ENCODE measurements at places on chromosomes 7 and 10. TPM values are rescaled to one million over a fixed set of nuclear protein-coding genes. Genes with fewer than 3 reads are reported as not detected.
A peak's percentile ranks its signal among the peaks of the same experiment; 100 is the strongest.

The CYP3A4 gene
- total RNA-seq: 0.33 TPM

The BAIAP2L1 gene
- 37.5 TPM for total RNA-seq

The JAKMIP3 gene
- total RNA-seq: 1.7 TPM

- no peak for DNase-seq
- no peaks in the 10 kb centered on the region for H3K36me3 ChIP-seq
- H3K4me3 ChIP-seq: no peak overlapping the region
- no peaks in the 10 kb centered on the region for H3K27me3 ChIP-seq
- H3K4me1 ChIP-seq: no peaks in the 10 kb centered on the region
Measured at GRCh38 chr10:5964736-5965135, 12.6 kb downstream of the IL15RA start.

DNA sequence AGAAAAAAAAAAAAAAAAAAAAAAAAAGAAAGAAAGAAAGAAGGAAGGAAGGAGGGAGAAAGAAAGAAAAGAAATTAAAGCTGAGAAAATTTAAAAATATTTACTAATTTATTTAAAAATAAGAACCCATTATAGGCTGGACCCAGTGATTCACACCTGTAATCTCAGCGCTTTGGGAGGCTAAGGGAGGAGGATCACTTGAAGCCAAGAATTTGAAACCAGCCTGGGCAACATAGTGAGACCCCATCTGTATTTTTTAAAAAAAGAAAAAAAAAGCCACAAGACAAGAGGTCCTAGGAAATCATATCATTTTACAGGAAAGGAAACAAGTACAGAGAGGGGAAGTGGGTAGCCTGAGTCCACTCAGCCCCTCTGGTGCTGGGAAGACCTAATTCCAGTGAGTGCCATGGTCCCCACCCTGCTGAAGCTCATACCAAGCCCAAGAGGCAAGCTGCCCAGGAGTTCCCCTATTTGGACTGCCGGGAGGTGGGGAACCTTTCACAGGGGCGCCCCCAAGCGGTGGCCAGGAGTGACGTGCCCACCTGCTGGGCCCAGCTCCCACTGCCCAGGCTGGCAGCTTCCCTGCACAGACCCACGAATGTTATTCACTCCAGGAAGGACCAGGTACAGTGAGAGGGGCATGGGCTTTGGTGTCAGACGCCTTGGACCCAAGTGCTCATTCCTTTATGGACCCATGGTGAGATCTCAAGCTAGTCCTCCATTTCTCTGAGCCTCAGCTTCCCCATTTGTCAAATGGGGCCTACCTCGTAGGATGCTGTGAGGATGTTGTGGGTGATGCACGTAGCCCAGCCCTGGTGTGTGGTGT lies 133.6 kb downstream of the ZMIZ1 start:
- H3K36me3 ChIP-seq: peaks cover 2% of the 10 kb centered on the region
- no peak overlapping the region for H3K27ac ChIP-seq
- no peaks in the 10 kb centered on the region for H3K27me3 ChIP-seq
- peak; percentile 73 for DNase-seq

DNA sequence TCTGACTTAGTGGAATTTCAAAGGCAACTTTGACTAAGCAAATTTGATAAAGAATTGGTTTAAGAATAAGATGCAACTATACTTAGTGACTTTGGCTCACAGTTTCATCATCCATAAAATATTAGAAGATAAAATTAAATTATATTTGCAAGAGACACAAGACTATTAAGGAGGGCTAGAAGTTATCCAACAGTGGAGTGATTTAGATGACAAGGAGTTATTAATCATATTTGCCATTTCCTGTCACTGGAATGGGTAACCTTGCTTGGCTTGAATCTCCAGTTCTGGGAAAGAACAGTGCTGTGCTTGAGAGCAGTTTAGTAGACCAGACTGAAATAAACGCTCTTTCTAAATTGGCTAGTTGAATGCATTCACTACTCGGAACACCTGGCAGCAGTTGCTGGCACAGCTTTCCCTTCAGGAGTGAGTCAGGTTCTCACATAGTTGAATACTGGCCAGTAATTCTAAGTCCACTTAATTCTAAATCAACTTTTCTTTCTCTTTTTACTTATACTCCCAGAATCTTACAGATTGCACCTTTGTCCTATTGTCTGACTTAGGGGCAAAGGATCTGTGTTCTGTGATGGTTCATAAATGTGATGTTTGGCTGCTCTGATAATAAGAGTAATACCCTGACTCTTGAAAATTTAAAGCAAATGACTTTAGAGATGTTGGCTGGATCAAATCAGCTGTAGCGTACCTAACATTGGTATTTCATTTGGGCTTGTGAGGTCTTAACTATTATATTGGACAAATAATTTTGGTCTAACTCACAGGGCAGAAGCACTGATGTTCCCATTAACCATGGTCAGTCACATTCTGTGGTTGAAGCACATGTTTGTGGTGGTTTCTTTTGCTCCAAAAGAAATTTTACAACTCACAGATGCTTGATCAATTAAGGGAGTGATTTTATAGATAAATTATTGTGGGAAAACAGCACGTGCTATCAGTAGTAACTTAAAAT lies 16.6 kb downstream of the STMP1 start:
- H3K4me1 ChIP-seq: peaks cover 6% of the 10 kb centered on the region
- H3K36me3 ChIP-seq: peaks cover 11% of the 10 kb centered on the region
- DNase-seq: no peak
- no peak overlapping the region for H3K27ac ChIP-seq
- no peaks in the 10 kb centered on the region for H3K27me3 ChIP-seq
- H3K4me3 ChIP-seq: no peak overlapping the region

DNA sequence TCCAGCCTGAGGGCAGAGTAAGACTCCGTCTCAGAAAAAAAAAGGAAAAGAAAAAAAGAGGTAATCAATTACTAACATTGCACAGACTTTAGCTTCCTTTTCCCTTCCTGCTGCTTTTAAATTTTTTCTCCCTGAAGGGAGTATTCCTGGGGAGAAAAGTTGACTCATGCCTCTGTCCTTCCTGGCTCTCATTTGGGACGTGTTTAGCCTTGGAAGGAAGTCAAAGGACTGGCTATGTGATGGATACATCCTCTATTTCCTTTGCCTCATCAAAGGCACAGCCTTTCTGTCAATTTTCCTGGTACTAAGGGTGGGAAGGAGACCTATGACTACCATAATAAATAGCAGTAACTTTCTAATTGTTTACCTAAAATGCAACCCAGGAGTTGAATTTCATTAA lies 77.6 kb downstream of the ITGA8 start:
- H3K27ac ChIP-seq: no peak overlapping the region
- no peaks in the 10 kb centered on the region for H3K27me3 ChIP-seq
- DNase-seq: no peak
- no peak overlapping the region for H3K4me3 ChIP-seq
- no peaks in the 10 kb centered on the region for H3K36me3 ChIP-seq
- no peaks in the 10 kb centered on the region for H3K4me1 ChIP-seq

GRCh38 chr7:101235050-101235449 lies 2.6 kb downstream of the CLDN15 start:
- H3K27ac ChIP-seq: peak overlapping the region; percentile 83
- no peak overlapping the region for H3K4me3 ChIP-seq
- peak; percentile 55 for DNase-seq
- H3K4me1 ChIP-seq: peaks cover 39% of the 10 kb centered on the region
- no peaks in the 10 kb centered on the region for H3K36me3 ChIP-seq
- no peaks in the 10 kb centered on the region for H3K27me3 ChIP-seq

DNA sequence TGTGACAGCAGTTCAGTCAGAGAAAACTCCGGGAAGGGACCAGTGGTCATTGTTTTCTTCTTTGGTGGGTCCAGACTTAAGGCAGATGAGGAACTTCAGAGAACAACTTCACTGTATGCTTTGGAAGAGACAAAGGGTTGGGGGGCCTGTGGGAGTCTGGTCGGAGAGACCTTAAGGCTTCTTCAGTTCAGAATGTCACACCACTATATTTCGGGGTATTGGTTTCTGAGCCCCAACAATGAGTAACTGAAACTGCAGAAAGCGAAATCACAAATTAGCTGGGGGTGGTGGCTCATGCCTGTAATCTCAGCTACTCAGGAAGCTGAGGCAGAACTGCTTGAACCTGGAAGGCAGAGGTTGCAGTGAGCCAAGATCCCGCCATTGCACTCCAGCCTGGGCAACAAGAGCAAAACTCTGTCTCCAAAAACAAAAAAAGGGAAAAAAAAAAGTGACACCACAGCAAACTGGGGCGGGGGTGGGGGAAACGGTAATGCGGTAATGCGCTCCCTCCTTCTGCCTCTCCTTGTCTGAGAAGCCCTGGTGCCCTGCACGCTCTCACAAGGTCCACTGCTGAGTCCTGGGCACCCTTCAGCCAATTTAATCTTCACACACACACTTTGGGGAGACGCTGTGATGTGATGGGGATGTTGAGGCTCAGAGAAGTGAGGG lies 2.2 kb upstream of the ADIRF start:
- peaks cover 34% of the 10 kb centered on the region for H3K27me3 ChIP-seq
- no peak overlapping the region for H3K27ac ChIP-seq
- no peaks in the 10 kb centered on the region for H3K36me3 ChIP-seq
- peaks cover 38% of the 10 kb centered on the region for H3K4me1 ChIP-seq
- peak; percentile 5 for DNase-seq

- peak overlapping the region; percentile 70 for H3K4me3 ChIP-seq
- no peak overlapping the region for H3K27ac ChIP-seq
- DNase-seq: no peak
- peaks cover 20% of the 10 kb centered on the region for H3K4me1 ChIP-seq
- H3K36me3 ChIP-seq: no peaks in the 10 kb centered on the region
- H3K27me3 ChIP-seq: peaks cover 42% of the 10 kb centered on the region
Measured at GRCh38 chr10:123995082-123995460, 98.3 kb downstream of the CHST15 start.

All from WTC11 (cell line).